Caco-2 (cell line): ENCODE measurements at places on chromosomes 5 and 9.

DNA sequence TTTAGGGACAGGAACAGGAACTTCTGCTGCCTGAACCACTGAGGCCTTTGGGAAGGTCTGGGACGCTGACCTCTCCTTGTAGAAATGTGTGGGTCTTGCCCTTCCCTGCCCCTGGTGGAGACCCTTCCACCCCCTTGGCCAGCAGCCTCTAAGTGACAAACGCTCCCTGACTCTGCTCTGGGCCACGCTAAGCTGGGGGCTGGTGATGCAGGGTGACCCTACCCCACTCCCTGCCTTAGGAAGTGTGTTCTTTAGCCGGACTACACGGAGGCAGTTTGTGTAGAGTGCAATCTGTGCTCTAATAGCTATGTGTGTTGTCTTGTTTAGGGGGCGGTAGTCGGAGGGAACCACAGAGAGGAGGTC lies 123.0 kb downstream of the COL23A1 start:
- no peaks in the 10 kb centered on the region for H3K27me3 ChIP-seq
- no peak overlapping the region for H3K27ac ChIP-seq
- no peaks in the 10 kb centered on the region for H3K36me3 ChIP-seq
- H3K4me1 ChIP-seq: peaks cover 7% of the 10 kb centered on the region; the same call in 1 of the 2 replicates
- no peak for DNase-seq

- H3K36me3 ChIP-seq: no peaks in the 10 kb centered on the region
- no peaks in the 10 kb centered on the region for H3K4me1 ChIP-seq
- no peak overlapping the region for H3K4me3 ChIP-seq
- DNase-seq: no peak
- no peak overlapping the region for H3K27ac ChIP-seq
- H3K27me3 ChIP-seq: no peaks in the 10 kb centered on the region
Measured at GRCh38 chr9:72360324-72360723, 4.7 kb downstream of the ZFAND5 start.

- H3K4me1 ChIP-seq: no peaks in the 10 kb centered on the region
- H3K27ac ChIP-seq: no peak overlapping the region
- no peaks in the 10 kb centered on the region for H3K36me3 ChIP-seq
Measured at GRCh38 chr9:105877721-105878120, 183.4 kb downstream of the TMEM38B start.

DNA sequence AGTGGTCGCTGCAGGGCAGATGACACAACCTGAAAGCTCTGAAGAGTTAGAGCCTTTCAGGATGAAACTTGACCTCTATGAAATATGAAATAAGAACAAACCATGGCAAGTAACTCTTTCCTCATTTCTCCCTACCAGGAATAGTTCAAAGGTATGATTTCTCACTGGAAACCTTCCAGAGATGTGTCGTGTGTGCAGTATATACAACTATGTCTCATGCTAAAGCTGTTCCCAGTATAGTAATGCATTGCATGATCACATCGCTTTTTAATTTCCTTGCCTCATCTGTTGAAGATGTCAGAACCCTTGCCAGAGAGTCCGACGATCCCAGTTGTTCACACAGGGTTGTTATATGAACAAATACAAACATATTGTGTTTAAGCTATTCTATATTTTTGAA lies 45.8 kb upstream of the RGMB start:
- H3K27ac ChIP-seq: no peak overlapping the region
- DNase-seq: no peak
- H3K4me3 ChIP-seq: no peak overlapping the region
- H3K4me1 ChIP-seq: no peaks in the 10 kb centered on the region
- H3K27me3 ChIP-seq: no peaks in the 10 kb centered on the region

DNA sequence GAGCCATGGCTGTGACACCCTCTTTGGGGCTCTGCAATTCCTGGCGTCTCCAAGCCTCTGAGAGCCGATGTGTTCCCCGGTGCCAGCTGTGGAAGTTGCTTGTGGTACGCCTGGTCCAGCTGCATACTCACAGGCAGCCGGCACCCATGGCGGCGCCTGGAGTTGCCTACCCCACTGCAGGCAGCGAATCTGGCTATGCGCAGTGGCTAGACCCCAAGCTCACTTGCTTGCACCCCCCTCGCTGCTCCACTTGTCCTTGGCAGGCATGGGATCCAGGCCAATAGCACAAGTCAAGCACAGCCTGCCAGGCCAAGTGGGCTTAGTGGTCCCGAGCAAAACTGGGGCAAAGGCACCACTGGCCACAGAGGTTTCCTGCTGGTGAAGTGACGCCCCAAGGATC lies 24.7 kb upstream of the GABRA6 start:
- H3K4me3 ChIP-seq: no peak overlapping the region
- no peaks in the 10 kb centered on the region for H3K27me3 ChIP-seq
- no peaks in the 10 kb centered on the region for H3K36me3 ChIP-seq
- DNase-seq: no peak

GRCh38 chr5:158473016-158473635 lies 614.2 kb upstream of the CLINT1 start:
- no peak overlapping the region for H3K27ac ChIP-seq
- no peaks in the 10 kb centered on the region for H3K36me3 ChIP-seq
- no peaks in the 10 kb centered on the region for H3K27me3 ChIP-seq
- no peak overlapping the region for H3K4me3 ChIP-seq

DNA sequence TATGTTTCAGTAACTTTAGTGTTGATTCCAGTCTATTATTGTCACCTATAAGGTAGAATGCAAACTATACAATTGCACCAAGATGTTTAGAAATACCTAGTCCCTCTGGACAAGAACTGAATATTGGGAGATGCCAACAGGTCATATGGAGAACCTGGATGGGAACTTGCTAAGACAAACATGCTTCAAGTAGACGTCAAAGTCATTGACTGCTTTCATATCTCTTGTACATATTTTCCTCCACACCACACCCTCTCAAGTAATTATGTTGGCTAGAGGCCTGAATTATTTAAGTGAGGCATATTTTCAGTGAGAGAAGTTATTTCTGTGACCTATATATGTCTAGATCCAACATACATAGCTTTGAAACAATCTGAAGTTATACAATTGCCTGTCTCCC lies 453.3 kb downstream of the ELAVL2 start:
- no peak overlapping the region for H3K4me3 ChIP-seq
- H3K27ac ChIP-seq: no peak overlapping the region
- H3K4me1 ChIP-seq: no peaks in the 10 kb centered on the region
- H3K27me3 ChIP-seq: no peaks in the 10 kb centered on the region

GRCh38 chr9:137648396-137648795 lies 29.6 kb downstream of the EHMT1 start:
- DNase-seq: no peak
- H3K4me1 ChIP-seq: no peaks in the 10 kb centered on the region
- H3K36me3 ChIP-seq: no peaks in the 10 kb centered on the region
- H3K4me3 ChIP-seq: no peak overlapping the region
- no peaks in the 10 kb centered on the region for H3K27me3 ChIP-seq
- H3K27ac ChIP-seq: no peak overlapping the region

DNA sequence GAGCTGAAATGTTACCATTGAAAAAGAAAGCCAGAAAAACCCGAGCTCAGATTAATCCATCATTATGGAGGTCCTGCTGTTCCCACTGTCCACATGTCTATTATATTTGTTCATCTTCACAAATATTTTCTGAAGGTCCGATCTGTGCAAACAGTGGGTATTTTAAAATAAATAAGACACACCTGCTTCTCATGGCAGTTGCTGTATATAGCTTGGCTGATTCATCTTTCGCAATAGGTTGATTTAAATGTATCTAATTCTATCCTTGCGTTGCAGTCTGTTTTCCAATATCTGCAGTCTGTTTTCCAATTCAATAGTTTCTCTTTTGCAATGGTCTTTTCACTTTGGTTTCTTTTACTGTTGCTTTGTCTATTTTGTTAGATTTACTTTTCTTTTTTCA lies 87.4 kb upstream of the PCA3 start:
- H3K36me3 ChIP-seq: no peaks in the 10 kb centered on the region
- no peak overlapping the region for H3K4me3 ChIP-seq
- H3K27me3 ChIP-seq: no peaks in the 10 kb centered on the region
- no peaks in the 10 kb centered on the region for H3K4me1 ChIP-seq

- no peaks in the 10 kb centered on the region for H3K36me3 ChIP-seq
- no peak overlapping the region for H3K4me3 ChIP-seq
- H3K27me3 ChIP-seq: no peaks in the 10 kb centered on the region
- H3K27ac ChIP-seq: no peak overlapping the region
Measured at GRCh38 chr9:26324786-26325443, 567.7 kb downstream of the CAAP1 start.

DNA sequence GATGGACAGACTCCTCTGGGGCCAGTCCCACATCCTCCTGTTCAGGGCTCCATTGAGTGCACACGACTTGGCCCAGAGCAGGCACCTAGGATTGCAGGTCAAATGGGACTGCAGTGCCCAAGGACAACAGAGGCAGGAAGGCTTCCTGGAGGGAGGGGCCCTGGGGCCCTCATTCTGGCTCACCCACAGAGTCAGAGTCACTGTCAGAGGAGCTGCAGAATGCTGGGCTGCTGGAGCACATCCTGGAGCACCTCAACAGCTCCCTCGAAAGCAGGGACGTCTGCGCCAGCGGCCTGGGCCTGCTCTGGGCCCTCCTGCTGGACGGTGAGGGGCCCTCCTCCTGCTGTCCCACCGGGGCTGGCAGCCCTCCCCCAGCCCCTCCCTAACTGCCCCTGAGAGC lies 15.1 kb downstream of the REXO4 start:
- 0 out of 2 replicates have a peak, but pooled peaks cover 2% of the 10 kb centered on the region for H3K36me3 ChIP-seq
- DNase-seq: no peak
- H3K4me3 ChIP-seq: no peak overlapping the region
- no peak overlapping the region for H3K27ac ChIP-seq
- H3K27me3 ChIP-seq: no peaks in the 10 kb centered on the region
- no peaks in the 10 kb centered on the region; the same call in 1 of the 2 replicates for H3K4me1 ChIP-seq
